ENCODE measurements at places on chromosomes 5 and 9.

DNA sequence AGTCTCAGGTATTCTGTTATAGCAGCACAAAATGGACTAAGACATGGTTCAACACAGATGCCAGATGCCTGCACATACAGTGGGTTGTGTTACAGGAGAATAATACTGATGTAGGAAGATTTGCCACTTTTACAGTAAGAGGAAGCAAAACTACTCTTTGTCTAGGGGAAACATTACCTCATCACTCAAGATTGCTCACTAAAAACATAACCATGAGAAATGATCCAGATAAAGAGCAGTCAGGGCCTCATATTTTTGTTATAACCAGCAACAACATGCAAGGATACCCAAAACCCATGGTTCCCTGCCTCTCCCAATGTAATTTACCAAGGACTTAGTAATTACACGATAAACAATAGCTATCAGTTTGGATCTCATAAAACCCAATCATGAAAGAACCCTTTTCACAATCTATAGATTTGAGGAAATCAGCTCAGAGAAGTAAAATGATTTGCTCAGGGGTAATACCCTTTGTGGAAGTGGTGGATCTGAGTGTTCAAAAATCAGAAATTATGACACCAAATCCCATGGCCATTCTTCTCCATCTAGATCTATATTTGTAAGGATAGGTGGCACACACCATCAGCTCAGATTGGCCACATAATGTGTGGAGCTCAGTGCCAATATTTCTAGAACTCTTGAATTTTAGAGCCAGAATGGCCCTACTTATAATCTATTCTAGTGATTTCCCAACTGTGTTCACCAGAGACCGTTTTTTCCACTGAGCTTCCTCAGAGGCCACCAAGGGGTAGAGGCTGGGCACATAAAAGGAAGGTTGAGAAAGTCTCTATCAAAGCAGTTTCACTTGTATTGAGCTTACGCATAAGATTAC, 27.8 kb downstream of the DPYSL3 start:
- no peak for DNase-seq

DNA sequence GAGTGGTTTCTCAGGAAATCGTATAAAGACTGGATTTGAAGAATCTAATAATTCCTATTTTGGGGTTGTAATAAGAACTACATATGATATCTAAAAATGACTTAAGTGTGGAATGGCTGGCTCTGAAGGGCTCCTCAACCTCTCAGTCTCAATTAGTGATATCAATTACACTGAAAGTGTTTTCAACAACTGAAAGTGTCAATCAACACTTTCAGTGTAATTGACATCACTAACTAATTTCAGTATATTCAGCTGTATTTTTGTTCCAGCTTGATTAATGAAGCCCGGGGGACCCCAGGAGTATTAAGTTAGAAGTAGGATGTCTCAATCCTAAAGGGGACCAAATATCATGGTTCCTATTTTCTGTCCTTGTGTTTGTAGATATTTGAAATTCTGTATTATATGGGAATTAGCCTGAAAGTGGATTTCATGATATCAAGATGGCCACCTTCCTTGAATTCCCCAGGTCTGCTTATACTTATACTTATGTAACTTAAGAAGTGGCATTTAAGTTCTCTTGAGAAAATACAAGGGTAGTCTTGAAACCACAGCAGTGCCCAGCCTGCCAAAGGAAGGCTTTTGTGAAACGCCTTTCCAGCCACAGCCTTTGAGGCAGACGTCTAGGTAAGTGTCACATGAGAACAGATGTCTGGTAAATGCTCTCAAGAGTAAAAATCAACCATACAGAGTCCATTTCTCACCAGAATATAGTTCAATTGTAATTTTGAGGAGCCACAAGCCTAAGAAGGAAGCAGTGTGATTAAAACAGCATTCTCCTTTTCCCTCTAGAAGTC, 4.6 kb downstream of the BASP1 start:
- no peak for DNase-seq

- DNase-seq, result no peak
Measured at GRCh38 chr9:95940265-95940664, 64.8 kb downstream of the ERCC6L2 start.

DNA sequence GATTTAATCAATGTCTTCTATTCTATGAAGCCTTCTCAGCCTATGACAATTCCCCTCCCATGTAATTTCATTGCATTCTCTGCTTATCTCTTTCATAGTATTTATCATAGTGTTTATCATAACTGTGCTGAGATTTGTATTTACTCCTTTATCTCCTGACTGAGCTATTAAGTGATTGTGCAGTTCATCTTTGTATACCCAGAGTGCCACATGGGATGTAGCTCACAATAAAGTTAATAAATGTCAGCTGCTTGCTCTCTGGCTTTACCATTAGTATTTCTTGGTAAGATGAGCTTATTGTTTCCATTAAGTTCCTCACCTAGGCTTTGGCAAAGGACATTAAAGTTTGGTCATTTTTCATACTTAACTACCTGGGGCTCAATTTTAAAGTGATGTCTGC, 275.1 kb upstream of the MPDZ start:
- no peak for DNase-seq

DNA sequence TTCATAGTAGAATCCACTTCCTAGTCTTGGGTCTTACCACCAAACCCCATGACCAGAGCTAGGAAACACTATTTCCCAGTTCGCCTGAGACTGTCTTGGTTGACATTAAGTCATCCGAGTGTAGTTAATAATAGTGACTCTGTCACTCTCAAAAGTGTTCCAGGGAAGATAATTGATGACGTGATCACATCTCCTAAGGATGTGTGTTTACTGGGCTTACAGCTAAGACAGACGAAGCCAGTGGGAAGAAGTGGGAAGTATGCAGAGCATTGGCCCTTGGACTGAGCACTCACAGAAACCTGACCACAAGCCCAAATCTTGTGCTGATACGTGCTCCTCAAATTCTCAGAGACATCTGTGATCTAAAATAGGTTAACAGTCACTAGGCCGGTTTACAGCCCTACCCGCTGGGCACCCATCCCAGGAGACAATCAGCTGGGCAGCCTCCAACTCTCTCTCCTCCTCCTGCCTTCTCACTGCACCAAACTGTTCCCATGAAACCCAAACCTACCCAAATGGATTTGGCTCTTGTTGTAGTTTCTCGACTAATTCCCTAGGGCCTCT, 316.6 kb downstream of the TLE1 start:
- DNase-seq, result no peak

DNA sequence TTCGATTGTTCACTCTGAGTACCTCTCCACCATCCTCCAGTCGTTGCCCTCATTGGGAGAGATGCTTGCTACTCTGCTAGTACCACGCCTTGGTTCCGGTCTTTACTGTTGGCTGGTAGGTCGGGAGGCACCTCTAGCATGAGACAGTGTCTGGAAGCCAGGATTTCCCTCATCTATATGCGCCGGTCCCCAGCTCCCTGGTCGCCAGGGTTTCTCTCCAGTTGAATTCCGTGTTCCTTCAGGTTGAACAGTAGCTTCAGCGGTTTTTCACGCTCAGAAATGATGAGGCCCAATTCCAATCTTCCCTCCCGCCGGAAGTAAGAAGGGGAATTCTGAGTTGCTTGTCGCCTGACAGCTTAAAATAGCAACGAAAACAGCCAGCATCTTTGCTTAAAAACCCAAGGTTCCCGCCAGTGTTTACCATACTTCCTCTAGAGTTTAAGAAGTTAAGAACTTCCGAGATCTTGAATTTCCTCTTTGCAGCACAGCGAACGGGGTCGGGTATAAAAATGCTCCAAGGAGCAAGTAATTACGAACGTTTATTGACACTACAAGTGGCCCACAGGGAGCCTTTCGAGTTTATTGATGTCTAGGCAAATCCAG, 1.3 kb upstream of the ST8SIA4 start:
- DNase-seq, result no peak

GRCh38 chr5:152170350-152170749, 234.7 kb downstream of the NMUR2 start:
- no peak for DNase-seq

GRCh38 chr5:153276151-153276550, 214.3 kb upstream of the GRIA1 start:
- DNase-seq, result no peak

GRCh38 chr9:94945197-94946144, 219.0 kb downstream of the AOPEP start:
- DNase-seq, result no peak

- DNase-seq, result no peak
Measured at GRCh38 chr5:168239325-168239724, 52.1 kb upstream of the WWC1 start.

DNA sequence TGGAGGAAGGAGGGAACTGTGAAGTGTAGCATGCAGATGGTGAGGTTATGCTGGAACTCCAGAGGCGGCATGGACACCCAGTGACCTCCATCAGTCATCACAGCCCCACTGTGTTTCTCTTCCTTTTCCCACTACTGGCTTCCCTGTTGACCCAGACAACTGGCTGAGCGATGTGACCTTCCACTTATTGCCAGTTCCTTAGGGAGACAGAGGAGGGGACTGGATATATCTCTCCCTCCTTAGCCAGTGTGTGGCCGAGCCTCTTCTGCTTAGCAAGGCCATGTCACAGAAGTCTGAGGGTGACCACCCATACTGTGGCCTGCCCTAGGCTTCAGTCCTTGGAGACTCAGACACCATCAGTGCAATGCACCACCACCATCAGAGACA, 3.0 kb upstream of the PHYKPL start:
- DNase-seq, result no peak

- DNase-seq, result no peak
Measured at GRCh38 chr9:115164511-115164974, 46.6 kb upstream of the TNC start.

DNA sequence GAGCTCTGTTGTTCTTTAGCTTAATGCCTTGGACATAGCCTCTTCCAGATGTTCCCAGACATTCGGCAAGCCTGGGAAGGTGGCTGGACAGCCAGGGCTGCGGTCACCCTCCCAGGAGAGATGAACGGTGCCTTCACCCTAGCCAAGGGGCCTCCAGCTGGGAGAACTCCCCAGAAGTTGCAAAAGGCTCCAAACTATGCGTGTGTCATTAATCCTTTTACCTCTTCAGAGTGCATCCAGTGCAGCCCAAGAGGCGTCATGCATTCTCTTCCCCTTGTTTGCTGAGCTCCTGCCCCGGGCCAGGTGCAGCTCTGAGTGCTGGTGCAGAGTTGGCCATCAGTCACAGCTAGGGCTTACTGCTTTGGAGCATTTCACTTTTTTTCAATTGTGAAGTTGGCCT, 22.8 kb downstream of the HMCN2 start:
- no peak for DNase-seq

GRCh38 chr9:93226819-93227218, 42.9 kb downstream of the WNK2 start:
- DNase-seq, result no peak

- DNase-seq, result no peak
Measured at GRCh38 chr9:4306066-4306776, 6.4 kb upstream of the GLIS3 start.

DNA sequence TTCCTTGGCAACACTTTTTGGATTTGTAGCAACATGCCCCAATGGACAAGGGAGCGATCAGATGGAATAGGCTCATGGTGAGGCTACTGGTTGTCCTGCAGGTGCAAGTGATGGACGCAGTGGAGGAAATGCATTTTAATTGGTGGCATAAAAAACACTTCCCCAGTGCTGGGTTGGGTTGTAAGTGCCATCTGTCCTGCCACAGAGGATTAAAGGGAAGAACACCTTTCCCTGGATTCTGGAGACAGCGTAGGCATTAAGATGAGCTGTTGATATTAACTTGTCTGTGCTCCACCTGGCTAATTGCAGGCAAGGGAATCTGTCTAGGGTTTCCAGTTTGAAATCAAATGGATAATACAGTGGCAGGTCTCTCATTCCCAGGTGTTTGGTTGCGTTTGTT, 173.4 kb downstream of the ZNF462 start:
- no peak for DNase-seq

DNA sequence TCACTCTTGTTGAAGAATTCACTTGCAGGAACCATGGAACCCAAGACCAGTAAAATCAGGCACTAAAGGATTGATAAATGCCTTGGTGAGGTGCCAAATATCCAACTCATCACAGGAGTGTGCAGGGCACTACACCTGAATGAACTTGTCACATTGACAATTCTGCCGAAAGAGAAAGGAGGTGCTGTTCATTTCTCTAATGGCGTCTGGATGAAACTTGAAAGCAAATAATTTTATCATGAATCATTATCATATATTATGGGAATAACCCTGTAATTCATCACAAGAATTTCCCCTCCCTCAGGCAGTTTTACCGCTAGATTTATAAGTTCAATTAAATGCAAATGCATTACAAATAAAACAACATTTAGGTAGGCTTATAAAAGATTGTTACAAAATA, 360.0 kb downstream of the GLIS3 start:
- no peak for DNase-seq

DNA sequence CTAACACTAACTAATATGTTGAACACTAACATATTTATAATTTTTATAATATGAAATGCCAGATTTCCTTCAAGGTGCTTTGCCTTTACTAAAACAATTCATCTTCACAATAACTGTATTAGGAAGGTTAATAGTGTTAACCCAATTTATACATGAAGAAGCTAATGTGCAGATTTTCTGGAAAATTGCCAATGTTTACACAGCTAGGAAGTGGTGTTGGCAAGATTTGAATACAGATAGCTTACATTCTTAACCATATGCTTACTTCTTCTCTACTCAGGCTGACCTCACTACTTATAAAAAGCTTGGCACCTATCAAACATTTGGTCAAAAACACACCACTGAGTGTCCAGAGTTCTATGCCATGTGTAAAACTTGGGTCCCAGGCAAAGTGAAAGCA, 445.4 kb upstream of the ITGA1 start:
- DNase-seq, result no peak

DNA sequence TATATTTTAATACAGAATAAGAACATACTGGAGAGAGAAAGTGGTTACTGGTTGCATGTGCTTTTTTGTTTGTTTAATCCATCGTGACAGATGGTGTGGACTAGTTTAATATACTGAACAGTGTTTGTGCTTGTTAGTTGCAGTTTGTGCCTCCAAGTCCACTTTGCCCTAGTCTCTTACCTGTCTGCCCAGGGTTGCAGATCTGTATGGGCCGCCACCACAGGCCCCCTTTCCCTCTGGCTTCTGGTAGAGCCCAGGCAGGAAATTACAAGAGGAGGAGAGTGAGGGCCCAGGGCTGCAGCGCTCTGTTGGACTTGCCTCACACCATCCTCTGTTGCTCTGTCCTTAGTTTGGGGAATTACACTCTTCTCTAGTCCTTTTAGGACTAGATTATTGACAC, 166.4 kb downstream of the KDM4C start:
- DNase-seq, result no peak

GRCh38 chr5:80655231-80655774, 520 bp upstream of the DHFR start:
- no peak for DNase-seq

DNA sequence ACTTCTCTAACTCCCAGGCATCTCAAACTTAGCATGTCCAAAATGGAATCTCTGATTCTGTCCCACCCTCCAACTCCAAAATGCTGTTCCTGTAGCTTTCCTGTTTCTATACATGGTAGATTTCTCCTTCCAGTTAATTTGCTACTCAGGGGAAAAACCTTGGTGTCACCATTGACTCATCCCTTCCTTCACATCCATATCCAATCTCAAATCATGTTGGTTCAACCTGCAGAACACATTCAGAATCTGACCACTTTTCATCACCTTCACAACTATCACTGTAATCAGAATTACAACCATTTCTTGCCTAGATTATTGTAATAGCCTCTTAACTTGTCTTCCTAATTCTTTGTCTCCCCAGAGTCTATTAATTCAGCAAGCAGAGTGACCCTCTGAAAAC, 10.8 kb downstream of the RIOK2 start:
- DNase-seq, result no peak

GRCh38 chr9:111300140-111300735, 29.8 kb downstream of the OR2K2 start:
- DNase-seq, result no peak

- DNase-seq, result no peak
Measured at GRCh38 chr5:62506659-62507460, 71.8 kb upstream of the LRRC70 start.
